ENCODE measurements at places on chromosomes 3 and 15.

DNA sequence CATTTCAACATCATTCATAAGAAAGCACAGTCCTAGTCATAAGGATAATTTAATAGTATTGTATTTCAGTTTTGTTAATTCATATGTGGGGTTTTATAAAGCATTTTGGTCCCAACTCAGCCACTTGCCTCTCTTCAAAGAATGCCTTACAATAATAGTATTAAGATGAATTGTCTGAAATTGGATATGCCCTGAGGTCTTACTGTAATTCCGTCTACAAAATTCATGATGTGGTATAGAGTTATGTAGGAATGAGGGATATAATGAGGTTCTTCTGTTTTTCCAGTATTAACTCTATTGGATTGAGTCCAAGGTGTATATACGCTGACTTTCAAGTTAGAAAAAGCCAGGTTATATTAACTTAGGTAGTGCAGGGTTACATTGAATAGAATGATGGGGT lies 177.0 kb downstream of the GOLIM4 start:
- no peak for DNase-seq

GRCh38 chr3:194548346-194549321 lies 61.8 kb upstream of the ATP13A3 start:
- no peak for DNase-seq

GRCh38 chr3:188446766-188447165 lies 292.8 kb downstream of the LPP start:
- no peak for DNase-seq

- DNase-seq = no peak
Measured at GRCh38 chr3:48356419-48356818, 15.6 kb upstream of the FBXW12 start.

- no peak for DNase-seq
Measured at GRCh38 chr15:77459031-77459430, 38.3 kb downstream of the HMG20A start.

DNA sequence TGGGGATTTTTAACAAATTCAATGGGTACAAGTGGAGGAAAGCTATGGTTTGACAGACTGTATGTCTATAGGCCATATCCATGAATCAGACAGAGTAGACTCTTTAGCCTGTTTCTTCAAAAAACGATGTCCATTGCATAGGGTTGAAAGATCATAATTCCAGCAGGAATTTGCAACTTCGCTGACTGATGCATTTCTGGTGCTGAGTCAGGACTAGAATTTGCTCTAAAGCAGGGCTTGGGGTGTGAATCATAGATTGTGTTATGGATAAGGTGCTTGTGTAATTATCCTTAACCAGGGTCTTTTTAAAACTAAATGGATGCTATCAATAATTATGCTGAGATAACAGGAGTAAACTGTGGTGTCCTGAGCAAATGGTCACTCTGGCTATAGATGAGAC lies 200.4 kb upstream of the TBC1D5 start:
- no peak for DNase-seq

GRCh38 chr3:31129241-31129640 lies 234.8 kb upstream of the GADL1 start:
- no peak for DNase-seq

- DNase-seq = no peak
Measured at GRCh38 chr15:92006186-92007028, 152.9 kb downstream of the SLCO3A1 start.

DNA sequence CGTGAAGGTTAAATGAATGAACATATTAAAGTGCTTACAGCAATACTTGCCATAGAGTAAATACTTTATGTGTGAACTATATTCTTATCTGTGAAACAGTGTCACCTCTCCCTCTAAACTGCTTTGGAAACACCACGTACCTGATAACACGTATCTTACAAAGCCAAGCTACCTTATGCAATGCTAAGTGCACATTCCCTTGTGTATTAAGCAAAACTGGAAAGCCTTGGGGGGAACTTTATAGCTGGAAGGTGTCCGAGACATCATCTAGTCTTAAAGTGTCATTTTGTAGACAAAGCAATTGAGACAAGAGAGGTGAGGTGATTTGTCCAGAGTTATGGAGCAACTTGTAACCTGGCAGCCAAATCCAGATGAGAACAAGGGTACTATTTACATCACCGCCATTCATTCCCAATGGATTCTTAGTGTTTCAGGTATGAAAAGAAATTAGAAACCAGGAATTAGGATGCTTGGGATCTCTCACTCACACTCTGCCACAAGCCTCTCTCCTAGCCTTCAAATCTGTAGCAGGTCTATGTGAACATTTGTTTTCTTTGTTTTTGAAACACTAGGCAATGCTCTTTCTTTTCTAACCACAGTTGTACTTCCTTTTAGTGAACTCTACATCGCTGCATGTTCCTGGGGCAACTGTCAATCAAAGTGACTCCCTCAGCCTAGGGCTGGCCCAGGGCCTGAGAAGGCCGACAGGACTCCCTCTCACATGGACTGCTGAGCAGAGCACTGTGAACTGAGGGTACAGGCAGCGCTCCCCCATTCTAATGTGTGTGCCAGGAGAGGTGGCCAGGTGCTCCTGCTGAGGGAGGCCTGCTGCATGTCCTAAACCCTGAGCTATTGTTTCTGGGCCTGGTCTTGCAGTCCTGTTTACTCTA lies 13.9 kb upstream of the MGLL start:
- DNase-seq = no peak

DNA sequence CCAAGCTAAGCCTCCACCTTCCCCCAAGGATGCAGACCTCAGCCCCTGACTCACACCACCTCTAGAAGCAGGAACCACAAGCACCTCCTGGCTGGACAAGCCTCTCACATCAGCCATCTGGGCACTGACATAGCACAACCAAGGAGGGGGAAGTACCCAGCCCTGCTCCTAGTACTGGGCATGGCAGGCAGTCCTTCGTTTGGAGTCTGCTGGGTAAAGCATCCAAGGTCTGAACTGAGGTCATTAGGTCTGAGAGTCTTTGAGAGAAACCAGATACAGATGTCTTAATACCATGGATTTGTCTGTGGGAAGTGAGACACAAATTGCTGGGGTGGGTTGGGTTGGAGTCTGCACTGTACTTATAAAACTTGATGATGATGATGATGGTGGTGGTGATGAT lies 61.8 kb downstream of the CCDC33 start:
- no peak for DNase-seq
